ENCODE measurements at places on chromosomes 12 and 14.

DNA sequence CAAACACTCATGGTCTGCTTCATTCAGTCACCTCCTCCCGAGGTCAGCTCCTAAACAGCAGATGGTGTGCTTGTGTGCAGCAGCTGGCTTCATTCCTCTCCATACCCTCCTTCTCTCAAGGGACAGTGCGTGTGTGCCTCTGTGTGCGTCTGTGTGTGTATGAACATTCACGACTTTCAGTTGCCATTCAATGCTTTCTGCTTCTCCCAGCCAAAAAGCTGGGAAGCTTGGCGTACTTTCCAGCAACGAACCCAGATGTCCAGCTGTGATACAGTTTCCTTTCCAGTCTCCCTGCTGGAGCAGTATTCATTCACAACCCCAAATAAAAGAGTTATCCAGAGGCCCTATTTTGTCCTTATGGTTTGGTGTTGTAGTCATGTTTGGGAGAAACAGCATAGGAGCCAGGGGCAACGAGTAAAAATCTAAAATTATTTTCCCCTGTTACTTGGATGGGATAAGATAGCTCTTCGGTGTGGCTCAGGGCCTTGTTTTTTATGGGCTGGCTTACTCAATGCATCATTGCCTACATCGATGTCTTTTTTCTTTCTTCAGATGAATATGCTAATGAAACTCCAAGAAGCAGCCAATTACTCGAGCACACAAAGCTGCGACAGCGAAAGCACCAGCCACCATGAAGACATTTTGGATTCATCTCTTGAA, 379.3 kb downstream of the NAV3 start:
- no peak for DNase-seq

DNA sequence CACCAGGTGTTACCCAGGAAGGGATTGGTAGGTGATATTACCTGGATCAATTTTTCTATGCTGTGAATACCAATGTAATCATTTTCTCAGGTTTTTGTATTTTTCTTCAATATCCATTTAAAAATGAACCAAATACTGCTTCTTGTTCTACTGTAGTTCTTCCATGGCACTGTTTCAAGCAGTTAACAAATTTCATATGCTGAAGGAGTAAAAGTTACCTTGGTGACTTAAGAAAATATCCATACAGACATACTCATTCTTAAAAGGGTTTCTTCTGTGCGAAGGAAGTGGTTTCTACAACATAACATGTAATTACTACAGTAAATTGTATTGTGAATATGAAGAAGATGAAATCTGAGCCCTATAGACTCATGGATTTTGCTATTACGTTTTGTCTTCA, 222.5 kb downstream of the TMEM117 start:
- DNase-seq, result no peak

GRCh38 chr14:22607291-22607690, 9.2 kb downstream of the ABHD4 start:
- DNase-seq, result no peak

DNA sequence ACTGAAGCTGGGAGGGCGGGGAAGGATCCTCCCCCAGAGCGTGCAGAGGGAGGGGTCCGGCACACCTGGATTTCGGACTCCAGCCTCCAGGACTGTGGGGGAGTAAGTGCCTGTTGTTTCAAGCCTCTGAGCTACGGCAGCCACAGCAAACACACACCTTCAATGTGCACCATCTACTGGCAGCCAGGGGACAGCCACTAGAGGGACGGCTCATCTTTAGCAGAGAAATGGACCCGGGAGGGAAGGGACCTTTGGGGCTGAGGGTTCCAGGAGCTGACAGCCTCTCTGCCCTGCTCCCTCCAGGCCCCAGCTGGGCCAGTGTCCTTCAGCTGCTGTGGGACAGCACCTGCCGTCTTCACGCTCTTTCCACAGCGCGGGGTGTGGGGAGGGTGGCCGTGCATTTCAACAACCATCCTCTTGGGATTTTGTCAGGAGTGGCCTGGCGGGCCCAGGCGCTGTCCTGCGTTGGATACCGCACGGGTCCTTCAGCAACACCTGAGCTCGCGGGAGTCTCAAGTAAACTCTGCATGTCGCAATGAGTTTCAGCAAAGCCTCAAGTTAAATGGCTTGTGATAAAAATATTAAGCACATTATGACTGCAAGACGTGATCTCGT, 209.2 kb upstream of the C14orf180 start:
- peak; percentile 32 for DNase-seq

DNA sequence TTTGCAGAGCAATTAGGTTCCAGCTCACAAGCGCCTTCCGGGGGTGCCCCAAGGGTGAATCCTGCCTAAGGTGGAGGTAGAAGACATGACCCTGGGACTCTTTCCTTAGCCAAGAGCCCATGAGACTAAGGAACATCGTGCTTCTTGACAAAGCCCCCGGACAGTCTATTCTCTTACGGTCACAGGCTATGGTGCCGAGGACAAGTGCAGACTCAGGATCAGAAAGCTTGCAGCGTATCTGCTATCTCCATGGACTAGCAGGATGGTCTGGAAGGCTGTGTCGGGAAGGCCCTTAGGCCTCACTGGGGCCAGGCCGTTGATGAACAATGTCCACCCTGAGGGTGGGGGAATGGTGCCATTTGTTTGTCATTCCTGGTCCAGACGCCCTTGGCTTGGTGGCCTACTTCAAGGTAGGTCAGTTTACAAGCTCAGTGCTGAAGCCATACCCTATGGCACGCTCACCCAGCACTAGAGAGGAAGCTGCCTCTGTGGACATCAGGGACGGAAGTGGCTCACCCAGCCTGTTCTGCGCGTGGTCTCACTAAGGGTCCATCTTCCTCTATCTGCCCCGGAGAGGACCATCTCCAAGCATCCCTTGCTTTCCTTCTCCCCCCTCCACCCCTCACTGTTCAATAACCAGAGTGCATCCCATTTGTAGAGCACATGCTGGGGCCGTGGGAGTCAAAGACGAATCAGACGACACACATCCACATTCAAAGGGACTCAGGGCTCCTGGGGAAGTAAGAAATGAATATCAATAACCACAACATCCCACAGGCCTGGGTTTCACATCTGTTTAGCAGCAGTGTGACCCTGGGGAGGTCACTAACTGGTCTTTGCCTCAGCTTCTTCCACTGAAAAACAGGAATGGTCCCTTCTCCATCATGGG, 45.0 kb upstream of the IQSEC3 start:
- no peak for DNase-seq

GRCh38 chr12:1928439-1929121, 10.1 kb upstream of the CACNA2D4 start:
- no peak for DNase-seq

Measured in nephron progenitor cell (in vitro differentiated cells).